GM10248 (cell line): ENCODE measurements at places on chromosomes 5 and 9.
A peak's percentile ranks its signal among the peaks of the same experiment; 100 is the strongest.

DNA sequence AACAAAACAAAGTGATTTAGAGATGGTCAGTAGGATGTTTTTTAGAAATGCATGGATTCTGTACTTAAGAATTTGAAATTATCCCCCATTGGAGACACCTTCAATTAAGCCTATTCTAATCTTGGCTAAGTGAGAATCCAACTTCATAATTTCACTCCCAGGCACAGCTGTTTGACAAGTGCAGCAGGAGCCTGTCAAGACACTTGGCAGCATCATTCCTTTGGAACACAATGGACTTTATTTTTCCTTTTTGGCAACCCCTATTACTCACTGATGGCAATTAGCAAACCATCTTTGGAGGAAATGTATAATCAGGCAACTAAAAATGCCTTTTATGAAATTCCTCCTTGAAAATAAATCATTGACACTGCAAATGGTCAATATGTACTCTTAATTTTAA is 194.7 kb downstream of the GLIS3 start:
- no peak for DNase-seq

DNA sequence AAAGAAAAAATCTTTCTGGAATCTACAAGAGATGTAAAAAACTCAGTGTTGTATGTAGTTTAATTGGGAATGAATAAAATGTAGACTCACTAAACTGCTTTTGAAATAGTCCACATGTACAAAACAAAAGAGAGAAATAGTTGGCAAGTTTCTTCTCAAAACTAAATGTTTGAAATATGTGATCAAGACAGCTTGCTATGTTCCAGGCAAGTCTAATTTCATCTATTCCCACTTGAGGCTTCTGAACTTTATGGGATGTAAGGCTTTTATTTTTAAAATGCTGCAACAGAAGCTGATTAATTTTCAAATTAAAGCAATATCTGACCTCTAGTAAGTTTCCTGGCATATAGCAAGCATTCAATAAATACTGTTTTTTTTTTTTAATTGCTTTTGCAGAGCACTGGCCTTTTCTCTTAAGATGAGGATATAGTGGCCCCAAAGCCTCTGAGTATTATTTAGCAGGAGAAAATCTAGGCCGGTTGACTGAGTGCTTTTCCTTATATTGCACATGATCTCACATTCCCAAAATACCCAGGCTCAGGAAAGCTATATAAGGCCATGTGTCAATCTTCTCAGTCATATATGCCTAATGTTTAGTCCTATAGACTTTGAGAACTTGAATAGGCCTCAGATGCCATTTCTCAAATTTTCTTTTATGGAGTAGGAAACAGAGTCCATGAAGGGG is 183.2 kb downstream of the NTRK2 start:
- DNase-seq, result no peak

GRCh38 chr5:146296245-146296644 is 42.4 kb upstream of the POU4F3 start:
- DNase-seq, result no peak

- DNase-seq, result peak; percentile 31
These were observed 116.6 kb upstream of the SLC44A1 start for GRCh38 chr9:105127863-105128220.

GRCh38 chr9:89532478-89532877 is 34.6 kb upstream of the SEMA4D start:
- no peak for DNase-seq

DNA sequence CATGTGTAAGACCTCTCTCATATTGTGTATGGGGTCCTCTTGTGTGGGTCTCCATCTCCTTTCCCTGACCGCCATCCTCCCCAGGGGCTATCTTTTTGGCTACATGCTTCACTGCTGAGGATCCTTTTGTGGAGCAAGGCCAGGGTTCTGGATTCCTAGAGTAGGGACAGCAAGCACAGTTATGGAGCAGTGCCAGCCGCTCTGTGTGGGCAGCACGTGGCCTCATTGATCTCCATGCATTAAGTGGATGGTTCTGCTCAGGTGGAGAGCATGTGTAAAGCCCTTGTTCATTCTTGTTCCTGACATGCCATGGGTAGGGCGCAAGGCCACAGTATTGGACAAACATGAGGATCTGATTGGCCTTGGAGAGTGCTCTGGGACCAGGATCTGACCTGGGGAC is 8.9 kb downstream of the PHF2 start:
- DNase-seq, result no peak

- DNase-seq, result no peak
These were observed 69.0 kb downstream of the MVB12B start for GRCh38 chr9:126395439-126396212.

DNA sequence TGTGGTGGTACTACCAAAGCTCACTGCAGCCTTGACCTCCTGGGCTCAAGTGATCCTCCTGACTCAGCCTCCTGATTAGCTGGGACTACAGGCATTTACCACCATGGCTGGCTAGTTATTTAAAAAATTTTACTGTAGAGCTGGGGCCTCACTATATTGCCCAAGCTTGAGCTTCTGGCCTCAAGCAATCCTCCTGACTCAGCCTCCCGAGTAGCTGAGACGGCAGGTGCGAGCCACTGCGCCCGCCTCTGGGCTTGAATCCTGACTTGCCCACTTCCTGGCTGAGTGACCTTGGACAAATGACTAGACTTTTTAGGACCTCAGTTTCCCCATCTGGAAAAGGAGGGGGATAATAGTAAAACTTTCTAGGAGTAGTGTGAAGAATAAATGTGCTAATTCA is 32.1 kb downstream of the NCS1 start:
- no peak for DNase-seq
